GM13977 (cell line): ENCODE measurements at places on chromosomes 12 and 14.

- DNase-seq, result no peak
These were observed 181.2 kb upstream of the BTG1 start for GRCh38 chr12:92326877-92327276.

DNA sequence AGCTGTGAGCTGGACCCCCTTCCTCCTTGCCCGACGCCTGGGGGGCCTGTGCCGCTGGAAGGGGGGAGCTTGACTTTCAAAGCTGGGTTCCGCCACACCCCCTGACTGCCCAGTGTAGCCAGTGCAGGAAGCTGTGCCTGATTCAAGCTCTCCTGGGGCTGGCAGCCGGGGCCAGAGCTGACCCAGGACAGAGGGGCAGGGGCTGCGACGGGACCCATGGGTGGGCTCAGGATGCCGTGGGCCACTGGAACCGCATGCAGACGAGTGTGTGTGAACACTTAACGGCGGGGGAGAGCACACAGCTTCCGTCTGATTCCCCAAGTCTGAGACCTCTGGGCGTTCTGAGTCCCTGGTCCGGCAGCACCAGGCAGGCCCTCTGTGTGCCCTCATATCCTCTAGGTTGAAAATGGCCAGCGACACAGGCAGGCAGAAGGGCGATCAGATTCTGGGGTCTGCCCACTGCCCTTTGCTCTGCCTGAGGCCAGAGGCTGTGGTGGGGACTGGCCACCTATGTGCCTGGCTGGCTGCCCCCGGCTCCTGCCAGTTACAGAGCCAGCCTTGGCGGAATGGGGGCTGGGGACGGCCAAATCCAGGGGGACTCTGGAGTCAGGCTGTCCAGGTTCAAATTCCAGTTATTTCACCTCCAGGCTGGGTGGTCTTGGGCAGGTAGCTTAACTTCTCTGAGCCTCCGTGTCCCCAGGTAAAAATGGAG is 54.0 kb downstream of the CYP46A1 start:
- no peak for DNase-seq

GRCh38 chr14:68650404-68650994 is 142.4 kb downstream of the ZFP36L1 start:
- DNase-seq, result no peak

DNA sequence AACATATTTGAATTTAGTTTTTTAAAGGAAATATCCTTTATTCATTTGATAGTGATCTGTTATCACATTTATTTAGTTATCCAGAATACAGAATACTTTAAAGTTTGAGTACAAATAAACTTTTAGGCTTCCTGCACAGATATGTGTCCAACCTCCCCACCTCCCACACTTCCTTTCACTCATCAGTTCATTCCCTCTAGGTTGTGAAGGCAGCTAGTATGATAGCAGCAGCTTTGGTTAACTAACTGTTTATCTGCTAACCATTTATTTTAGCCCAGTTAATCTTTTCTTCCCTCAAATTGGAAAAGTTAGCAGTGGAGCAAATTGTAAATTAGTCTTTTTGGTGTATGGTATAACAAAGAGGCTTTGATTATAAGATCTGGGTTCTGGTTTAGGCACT is 35.7 kb downstream of the CNOT2 start:
- no peak for DNase-seq

GRCh38 chr12:76687981-76688380 is 75.9 kb upstream of the ZDHHC17 start:
- no peak for DNase-seq

DNA sequence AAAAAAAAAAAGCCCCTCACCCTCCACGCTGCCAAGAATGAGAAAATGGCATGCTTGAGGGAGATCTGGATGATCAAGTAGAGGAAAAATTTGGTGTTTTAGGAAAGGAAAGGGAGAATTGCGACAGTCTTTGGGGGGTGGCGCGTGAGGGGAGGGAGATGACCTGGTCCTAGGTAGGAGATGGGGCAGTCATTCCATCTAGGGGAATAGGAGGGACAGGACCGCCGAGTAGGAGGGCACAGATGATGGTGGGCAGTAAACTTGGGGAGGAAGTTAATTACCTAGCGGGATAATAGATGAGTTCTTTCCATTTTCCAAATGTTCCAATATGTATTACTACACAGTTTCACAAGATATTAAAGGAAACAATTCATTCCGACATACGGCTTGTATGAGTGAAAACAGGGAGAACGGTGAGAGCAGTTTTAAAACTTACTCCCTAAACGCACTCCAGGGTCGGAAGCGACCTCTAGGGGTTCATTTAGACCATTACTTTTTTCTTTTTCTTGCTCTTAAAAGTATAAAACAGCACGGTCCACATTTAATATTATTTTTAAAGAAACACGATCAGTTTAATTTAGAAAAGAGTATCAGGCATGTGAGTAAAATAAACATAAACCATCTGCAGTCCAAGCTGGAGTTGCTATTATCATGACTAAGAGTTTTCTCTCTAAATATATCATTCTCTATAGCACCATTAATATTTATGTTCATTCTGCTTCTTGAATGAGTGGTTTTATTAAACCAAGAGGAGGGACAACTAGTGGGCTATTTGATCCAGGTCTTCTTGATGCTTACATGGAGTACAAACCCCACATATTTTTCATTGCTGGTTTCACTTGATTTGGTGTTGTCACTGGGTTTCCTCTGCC is 3.0 kb upstream of the FNTB start:
- no peak for DNase-seq

DNA sequence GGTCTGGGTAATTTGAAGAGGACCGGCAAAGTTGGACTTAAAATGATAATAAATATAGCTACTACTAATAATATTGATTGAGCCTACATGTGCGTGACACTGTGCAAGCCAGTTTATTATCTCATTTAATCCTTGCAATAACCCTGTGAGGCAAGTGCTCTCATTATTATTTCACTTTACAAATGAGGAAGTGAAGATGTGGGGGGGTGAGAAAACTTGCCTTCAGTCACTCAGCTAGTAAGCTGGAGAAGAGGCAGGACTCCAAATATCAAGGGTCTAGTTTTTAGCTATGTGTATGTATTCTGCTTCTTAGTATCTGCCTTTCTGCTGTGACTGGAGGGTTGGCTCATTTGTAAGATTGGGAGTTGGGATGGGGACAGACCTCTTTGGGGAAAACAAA is 39.2 kb downstream of the NPAS3 start:
- no peak for DNase-seq
